ENCODE measurements at places on chromosomes 1 and 21.

DNA sequence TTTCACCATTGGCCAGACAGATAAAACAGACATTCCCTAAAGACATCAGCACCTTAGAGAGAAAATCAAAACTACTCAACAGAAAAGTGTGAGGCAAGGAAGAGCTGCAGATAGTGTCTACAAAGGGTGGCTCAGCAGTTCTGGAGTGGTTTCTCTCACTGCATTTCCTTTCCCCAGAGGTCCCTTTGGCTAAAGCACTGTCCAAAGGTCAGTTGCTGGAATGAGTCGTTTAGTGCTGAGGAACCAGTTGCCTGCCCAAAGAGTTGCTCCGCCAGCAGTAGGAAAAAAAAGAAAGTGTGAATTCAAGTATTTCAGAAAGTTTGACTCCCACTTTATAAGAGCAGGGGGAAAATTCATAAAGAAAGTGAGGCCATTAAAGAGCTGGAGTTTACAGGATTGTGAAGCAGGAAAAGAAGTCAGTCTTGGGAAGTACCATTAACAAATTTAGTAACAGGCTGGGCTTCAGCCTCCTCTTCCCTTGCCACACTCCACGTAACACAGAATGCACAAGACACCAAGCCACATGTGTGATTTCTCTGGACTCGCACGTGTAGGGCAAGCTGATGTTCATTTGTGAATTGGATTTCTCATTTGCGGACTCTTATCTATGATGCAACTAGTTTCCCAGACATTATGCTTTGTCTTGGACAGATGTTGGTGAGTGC lies 122.2 kb downstream of the RUNX1 start:
- no peak for DNase-seq

GRCh38 chr1:158112994-158113758 lies 67.5 kb upstream of the CD1D start:
- DNase-seq: no peak

DNA sequence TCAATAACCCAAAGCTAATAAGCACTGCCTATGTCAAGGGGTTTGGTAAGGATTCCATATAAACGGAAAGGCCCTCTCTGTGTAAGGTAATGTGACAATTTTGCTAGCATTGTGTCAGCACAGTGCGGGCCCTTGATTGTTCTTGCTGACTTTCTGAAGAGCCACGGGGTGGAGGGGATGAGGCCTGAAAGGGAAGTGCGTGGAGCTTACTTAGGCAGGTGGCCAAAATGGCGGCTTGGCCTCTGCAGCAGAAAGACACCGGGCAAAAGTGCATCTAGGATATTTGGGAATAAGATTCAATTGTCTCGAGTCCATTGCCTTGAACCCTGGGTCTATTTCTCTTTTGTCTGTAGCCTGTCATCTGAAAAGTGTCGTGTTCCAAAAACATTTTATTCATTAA lies 114.3 kb downstream of the TGFB2 start:
- DNase-seq: no peak

DNA sequence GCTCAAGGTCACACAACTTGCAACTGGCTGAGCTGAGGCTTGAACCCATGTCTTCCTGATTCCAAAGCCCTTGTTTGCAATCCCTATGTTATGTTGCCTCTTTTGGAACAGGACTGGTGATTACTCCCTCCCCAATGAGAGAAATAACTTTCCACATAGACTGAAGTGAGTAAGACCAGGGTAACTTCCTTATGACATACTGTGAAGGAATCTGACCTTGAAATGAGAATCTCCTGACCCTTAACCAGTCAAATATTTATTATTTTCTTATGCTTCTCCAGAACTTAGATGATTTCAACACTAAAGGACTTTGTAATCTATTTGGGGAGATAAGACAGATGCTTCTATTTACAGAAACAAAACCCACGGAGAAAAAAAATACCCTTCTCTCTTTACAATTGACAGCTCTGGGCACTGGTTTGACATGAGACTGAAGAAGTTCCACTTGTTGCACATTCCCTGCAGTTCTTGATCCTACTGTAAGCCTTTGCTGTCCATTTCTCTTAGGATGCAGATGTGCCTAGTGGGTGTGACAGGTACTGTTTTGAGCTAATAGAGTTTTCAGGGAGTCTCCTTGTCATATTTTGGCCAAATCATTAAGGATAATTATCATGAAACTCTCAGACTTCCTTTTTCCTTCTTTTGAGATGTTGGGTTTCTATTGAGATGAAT lies 3.9 kb upstream of the RPTN start:
- no peak for DNase-seq

GRCh38 chr1:51242546-51242945 lies 6.5 kb downstream of the RNF11 start:
- no peak for DNase-seq

DNA sequence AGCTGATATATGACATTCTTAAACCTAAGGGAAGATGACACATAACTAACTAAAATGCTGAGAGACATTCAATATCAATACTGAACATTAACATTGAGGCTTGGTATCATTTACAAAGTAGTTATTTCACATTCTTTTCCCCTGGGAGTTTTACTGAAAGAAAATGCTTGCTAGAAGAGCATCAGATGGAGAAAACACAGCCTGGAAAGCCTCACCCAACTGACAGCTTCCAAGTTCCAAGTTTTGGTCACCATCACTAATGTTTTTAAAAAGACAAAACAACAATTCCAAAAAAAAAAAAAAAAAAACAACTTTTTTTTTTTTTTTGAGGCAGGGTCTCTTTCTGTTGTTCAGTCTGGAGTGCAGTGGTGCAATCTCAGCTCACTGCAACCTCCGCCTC lies 80.6 kb downstream of the DSCAM start:
- no peak for DNase-seq

- no peak for DNase-seq
These were observed 288.7 kb upstream of the USP25 start for GRCh38 chr21:15441060-15441493.
